Activated CD4-positive, alpha-beta T cell treated with anti-CD3 and anti-CD28 coated beads for 36 hours (primary cell): ENCODE measurements at places on chromosomes 5 and 9.

- peak; percentile 34 for DNase-seq
Measured at GRCh38 chr9:84266087-84266561, 74.4 kb downstream of the SLC28A3 start.

DNA sequence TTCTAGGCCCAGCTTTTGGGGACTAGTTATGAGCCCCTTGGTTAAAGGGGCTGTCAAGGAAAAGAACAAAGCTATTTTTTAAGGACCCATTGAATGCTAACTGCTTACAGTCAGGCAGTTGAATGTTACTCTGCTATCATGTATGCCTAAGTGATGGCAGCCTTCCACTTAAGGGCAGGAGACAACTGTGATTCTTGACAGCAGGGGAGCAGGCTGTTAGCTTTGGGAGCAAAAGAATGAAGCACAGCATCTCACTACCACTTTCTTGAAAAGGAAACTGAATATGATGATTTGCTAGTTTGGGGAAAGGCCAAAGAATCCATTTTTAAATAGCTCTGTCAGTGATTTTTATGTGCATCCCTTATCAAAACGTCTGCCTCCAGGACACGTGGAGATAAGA lies 221.6 kb downstream of the SH3GL2 start:
- no peak for DNase-seq

DNA sequence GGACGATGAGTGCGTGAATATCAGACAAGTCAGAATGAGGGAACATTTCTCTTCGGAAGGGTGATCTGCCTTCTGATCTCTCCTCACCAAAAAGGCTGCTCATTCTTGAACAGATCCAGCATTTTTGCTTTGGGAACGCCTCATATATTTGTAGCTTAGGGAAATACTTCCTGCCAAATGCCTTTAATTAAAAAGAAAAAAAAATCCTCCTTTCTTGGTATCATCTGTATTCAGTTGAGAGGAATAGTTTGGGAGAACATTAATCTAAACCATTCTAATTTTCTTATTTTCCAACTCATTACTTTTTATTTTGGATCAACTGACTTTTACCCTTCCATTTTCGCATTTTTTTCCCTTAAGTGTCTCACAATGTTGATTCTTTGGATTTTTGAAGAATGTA lies 163.4 kb downstream of the SNX18 start:
- no peak for DNase-seq

- DNase-seq: no peak
Measured at GRCh38 chr5:100406640-100407039, 128.5 kb upstream of the FAM174A start.

DNA sequence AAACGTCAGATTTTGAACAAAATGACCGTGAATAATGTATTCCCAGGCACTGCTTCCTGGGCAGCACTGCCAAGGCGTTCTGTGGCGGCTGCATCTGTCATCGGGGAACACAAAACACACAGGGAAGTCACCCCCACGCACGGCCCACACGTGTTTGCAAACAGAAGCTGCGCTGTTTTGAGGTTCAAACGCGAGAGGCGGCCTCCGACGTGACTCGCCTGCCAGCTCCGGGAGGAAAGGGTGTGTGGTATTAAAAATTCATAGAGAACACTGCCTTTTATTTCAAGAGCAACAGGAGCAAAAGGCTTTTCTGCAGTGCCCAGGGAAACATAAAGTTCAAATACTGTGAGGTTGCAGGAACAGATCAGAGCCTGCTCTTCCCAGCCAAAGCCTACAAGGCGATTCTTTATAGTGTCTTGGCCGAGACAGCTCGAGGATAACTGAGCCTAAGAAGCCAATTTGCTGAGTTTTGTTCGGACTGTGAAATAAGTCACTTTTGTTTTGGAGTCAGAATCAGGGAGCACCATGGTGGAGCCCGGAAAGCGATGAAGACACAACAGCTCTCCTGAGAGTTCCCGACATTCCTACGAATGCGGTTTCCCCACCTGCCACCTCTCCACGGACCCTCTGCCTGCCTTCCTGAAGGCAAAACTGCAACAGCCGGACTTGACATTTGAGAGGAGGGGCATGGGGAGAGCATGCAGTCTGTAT lies 115.3 kb upstream of the IRX2 start:
- no peak for DNase-seq

DNA sequence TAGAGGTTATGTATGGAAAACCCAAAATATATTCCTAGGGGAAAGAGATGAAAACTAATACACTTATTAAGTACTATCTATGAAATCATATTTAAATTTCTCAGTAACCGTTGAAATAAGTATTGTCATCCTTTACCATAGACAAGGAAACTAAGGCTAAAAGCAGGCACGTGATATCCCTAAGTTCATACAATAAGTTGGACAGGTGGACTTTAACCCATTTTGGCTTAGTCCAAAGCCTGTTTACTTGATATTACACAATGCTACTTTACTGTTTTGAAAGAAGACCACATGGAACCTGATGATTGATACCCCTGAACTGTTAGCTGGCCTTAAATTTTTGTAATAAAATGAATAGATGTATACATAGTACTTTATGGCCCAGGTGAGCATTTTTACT lies 3.5 kb downstream of the NFX1 start:
- no peak for DNase-seq

DNA sequence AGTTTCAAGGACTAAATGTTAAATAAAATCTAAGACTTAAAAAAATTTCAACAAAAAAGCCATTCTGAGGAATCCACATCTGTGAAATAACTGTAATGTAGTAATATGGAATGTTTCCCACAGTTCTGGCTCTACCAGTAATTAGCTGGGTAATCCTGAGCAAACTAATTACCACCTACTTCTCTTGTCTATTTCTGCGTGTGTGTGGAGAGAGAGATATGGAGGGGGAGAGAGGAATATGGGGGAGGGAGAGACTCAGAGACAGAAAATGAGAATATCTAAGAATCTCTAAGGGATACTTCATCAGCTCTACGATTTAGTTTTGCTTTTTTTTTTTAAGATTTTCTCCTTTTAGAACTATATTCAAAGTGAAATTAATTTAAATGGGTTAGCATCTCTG lies 28.0 kb downstream of the TBCA start:
- no peak for DNase-seq

DNA sequence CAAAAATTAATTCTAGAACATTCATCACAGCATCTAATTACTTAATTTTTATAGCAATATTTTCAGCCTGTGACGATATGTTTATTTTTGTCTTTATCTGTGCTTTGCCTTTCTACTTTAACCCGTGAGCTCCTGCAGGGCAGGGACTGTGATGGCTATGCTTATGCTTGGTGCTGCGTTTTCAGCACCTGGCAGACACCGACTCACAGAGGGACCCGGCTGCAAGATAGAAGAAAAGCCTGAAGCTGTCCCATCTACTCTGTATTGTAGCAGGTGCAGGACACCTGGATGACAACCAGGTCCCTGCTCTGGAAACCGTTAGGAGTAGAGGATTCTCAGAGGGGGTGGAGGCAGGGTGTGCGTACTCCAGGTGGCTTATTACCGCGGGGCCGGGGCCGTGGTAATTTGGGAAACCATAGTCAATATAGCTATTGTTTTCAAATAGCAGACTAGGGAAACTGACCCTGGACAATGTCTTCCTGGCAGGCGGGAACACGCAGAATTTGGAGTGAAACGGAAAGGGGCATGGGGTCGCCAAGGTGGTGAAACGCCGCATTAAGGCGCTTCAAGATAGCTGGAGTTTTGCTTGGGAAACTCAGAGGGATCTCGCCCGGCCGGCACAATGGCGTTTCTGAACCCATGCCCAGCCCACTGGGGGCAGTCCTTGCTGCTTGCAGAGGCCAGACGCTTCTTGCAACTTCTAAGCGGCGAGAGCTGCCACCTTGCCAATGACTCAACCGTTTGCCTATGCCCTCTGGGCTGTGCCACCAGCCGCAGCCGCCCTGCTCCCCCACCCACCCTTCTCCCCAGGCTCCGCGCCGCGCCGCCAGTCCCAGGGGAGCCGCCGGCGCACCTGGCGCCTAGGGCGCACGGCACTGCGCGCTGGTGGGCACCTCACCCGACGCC lies 140.1 kb upstream of the PALM2AKAP2 start:
- DNase-seq: no peak

- no peak for DNase-seq
Measured at GRCh38 chr5:83341815-83342334, 129.7 kb upstream of the VCAN start.

- no peak for DNase-seq
Measured at GRCh38 chr5:116788851-116789403, 214.3 kb upstream of the SEMA6A start.

- no peak for DNase-seq
Measured at GRCh38 chr5:90888511-90889324, 330.1 kb downstream of the ADGRV1 start.

GRCh38 chr5:172284611-172284980 lies 1.0 kb upstream of the UBTD2 start:
- no peak for DNase-seq
